ENCODE measurements at places on chromosomes 7 and 10. TPM values are rescaled to one million over a fixed set of nuclear protein-coding genes. Genes with fewer than 3 reads are reported as not detected.

The RADIL gene
- not detected for polyA plus RNA-seq

The COL26A1 gene
- polyA plus RNA-seq, result not detected

DNA sequence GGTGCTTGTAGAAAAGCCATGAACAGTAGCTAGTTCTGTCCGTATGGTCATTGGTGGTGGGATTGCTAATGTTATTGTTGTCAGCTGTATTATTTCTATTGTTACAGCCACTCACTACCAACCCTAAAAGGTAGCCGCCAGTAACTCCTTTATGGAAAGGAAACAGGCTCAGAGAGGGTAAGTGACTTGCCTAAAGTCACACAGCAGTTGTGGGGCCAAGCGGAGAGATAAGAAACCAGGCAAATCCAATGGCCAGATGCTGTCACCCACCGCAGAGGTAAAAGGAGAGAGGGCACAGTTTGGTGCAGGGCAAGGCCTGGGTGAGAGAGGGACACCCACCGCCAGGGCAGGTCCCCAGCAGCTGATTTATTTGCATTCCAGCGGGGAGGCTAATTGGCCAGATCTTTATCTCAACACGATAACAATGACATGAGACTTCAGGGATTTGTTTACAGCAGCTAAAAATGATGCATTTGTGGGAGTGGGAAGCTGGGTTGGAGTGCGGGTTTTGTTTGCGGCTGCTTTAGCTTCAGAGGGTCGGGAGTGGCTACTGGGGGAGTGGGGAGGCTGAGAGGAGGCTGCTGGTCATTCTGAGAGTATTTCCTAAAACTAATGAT, 8.6 kb upstream of the NKX2-3 start:
- no peak for DNase-seq
- H3K4me3 ChIP-seq, result no peak overlapping the region
- H3K27ac ChIP-seq, result no peak overlapping the region

DNA sequence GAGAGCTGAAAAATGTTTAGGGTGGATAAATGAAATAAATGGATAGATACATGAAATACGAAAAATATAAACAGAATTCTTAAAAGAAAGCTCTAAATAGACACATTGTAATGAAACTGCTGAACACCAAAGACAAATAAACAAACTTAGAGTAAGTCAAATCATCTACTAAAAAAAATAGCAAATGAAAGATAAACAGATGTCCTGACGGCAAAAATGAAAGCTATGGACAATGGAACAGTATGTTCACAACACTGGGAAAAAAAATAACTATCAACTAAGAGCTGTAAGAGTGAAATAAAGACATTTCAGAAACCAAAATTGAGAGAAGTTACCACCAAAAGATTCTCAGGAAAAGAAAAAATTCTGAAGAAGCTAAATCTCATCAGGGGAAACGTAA, 106.1 kb downstream of the SGMS1 start:
- H3K4me1 ChIP-seq, result peaks cover 12% of the 10 kb centered on the region
- no peaks in the 10 kb centered on the region for H3K36me3 ChIP-seq
- H3K27me3 ChIP-seq, result no peaks in the 10 kb centered on the region
- no peak overlapping the region for H3K4me3 ChIP-seq

DNA sequence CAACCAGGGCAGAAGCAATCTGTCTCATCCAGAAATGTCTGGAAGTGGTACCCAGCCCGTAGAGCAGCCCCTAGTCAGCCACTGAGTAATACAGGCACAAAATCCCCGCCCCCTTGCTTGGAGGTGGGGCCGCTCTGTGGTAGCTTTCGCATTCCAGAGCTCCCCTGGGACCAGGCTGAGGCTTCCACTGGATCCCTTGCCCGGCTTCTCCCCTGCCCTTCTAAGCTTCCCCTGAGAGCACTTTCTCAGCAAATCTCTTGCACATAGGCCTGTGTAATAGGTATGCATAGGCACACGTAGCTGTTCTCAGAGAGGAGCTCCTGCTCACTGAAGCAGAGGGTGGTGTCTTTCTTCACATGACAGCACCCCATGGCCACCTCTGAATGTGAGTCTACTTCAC, 144.2 kb downstream of the BMS1 start:
- H3K27me3 ChIP-seq, result no peaks in the 10 kb centered on the region
- H3K36me3 ChIP-seq, result no peaks in the 10 kb centered on the region
- DNase-seq, result no peak
- no peak overlapping the region for H3K4me3 ChIP-seq
- H3K27ac ChIP-seq, result no peak overlapping the region

- H3K4me3 ChIP-seq, result no peak overlapping the region
- no peaks in the 10 kb centered on the region for H3K27me3 ChIP-seq
- H3K4me1 ChIP-seq, result no peaks in the 10 kb centered on the region
- no peaks in the 10 kb centered on the region for H3K36me3 ChIP-seq
These were observed 499.6 kb upstream of the ADARB2 start for GRCh38 chr10:2236876-2237275.

DNA sequence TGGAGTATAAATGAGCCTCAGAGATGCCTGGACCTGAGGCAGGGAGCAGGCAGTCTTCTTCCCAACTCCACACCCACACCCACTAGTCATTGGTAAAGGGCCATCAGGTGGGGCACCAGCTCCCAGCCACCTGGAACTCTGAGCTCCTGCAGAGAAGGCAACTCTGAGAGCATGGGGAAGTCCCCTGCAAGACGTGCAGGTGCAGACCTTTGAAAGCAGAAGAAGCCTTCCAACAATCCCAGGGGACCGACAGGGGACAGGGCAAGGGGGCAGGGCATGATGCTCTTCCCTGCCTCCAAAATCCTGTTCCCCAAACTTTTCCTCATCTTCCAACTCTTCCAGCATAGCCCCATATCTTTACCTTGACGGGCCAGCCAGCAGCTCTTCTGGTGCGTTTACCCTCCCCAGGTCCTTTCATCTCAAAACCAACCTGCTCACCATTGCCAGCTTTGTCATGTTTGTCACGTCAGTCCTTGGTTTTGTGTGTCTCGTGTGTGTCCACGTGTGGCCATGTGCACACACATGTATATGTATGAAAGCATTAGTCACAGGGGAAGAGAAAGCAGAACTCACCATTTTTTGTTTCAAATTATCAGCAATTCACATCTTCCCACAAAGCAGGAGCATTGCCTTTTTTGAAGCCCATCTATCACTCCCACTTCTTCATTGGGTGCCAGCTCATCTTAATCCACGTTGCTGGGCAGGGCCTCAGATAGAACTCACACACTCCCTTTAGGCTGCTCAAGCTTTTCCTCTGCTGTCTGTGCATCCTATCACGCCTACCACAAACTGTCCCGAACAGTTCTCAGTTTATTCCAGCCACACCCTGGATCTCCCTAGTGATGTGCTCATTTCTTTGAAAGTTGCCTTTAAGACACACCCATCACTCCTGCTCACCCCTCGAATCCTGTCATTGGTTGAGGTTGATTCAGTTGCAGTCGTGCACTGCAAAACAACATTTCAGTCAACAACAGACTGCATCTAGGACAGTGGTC, 41.0 kb upstream of the AMPH start:
- no peak overlapping the region for H3K27ac ChIP-seq
- H3K4me3 ChIP-seq, result no peak overlapping the region
- no peaks in the 10 kb centered on the region for H3K4me1 ChIP-seq
- no peaks in the 10 kb centered on the region for H3K36me3 ChIP-seq
- H3K27me3 ChIP-seq, result no peaks in the 10 kb centered on the region
- DNase-seq, result no peak

- no peak overlapping the region for H3K27ac ChIP-seq
- H3K4me3 ChIP-seq, result no peak overlapping the region
- H3K36me3 ChIP-seq, result no peaks in the 10 kb centered on the region
These were observed 604.4 kb upstream of the LRRN3 start for GRCh38 chr7:110486549-110486948.

DNA sequence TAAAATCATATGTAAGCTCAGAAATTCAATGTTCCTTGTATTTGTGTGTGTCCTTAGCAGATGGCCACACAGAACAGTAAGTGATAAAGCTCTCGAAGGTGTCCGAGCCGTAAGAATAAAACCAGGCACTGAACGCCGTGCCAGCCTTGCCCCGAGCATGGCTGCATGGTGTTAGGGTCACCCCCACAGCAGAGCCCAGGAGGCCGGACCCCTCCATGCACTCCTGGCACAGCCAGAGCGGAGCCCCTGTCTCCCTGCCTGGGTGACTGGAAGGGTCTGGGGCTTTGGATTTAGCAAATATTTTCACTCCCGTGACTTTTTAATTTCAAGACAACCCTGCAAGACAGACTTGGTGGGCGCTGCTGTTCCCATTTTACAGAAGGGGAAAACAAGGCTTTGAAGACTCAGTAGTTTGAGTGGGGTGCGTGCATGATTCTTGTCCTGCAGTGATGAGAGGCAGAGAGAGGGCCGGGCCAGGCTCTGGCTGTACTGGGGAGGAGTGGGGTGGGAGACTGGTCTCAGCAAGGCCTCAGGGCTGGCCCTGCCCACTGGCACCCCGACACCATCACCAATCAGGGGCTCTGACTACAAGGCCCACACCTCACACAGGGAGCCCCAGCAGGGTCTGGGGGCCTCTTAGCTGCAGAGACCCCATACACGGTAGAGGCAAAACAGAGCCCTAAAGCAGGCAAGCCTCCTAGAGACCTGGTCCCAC, 39.4 kb downstream of the VIPR2 start:
- no peak overlapping the region for H3K27ac ChIP-seq
- no peaks in the 10 kb centered on the region for H3K27me3 ChIP-seq
- H3K4me1 ChIP-seq, result no peaks in the 10 kb centered on the region
- H3K4me3 ChIP-seq, result no peak overlapping the region
- DNase-seq, result peak; percentile 42

DNA sequence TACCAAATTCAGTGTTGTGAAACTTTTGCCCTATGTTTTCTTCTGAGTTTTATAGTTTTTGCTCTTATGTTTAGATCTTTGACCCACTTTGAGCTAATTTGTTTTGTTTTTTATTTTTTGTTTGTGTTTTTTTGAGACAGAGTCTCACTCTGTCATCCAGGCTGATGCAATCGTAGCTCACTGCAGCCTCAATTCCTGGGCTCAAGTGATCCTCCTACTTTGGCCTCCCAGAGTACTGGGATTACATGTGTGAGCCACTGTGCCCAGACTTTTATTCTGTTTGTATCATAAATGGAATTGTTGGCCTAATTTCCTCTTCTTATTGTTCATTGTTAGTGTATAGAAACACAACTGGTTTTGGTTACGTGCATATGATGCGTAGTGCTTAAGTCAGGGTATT, 43.2 kb upstream of the ZMIZ2 start:
- no peaks in the 10 kb centered on the region for H3K4me1 ChIP-seq
- no peak overlapping the region for H3K27ac ChIP-seq
- H3K36me3 ChIP-seq, result peaks cover 10% of the 10 kb centered on the region
- no peak for DNase-seq
- H3K4me3 ChIP-seq, result no peak overlapping the region

DNA sequence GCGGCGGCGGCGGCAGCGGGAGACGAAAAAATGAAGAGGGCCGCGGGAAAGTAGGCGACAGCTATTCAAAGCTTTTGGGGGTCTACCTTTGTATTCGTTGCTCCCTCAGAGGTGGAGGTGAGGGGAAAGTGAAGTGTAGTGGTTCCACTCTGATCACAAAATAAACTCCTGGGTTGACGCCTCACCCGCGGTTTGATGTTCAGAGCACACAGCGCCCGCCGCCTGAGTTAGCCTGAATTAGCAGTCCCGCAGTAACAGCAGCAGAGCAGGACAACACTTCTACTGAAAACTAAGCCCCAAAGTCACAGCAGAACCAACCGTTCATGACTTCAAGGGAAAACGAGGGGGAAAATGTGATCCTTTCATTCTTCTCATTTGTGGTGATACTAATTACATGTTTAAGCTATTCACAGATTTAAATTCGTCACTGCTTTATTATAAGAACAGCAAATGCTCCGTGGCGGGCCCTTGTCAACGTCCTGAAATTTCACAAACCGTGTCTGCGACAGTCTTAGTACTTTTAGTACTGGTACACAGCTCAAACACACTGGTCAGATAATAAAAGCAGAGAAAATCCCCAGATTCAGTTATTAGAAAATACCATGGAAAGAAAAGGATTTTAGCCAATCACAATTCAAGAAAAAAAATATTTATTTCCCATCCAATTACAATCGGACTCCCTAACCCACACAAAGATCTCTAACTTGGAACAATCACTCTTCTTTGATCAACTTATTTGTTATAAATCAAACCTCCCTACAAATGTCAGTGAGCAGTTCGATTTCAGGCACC, 563 bp upstream of the JMJD1C start:
- no peaks in the 10 kb centered on the region for H3K4me1 ChIP-seq
- H3K27ac ChIP-seq, result peak overlapping the region; percentile 81
- H3K4me3 ChIP-seq, result peak overlapping the region; percentile 77
- no peaks in the 10 kb centered on the region for H3K27me3 ChIP-seq
- no peak for DNase-seq
- no peaks in the 10 kb centered on the region for H3K36me3 ChIP-seq

GRCh38 chr7:93298671-93299070, 66.5 kb downstream of the VPS50 start:
- peaks cover 5% of the 10 kb centered on the region for H3K36me3 ChIP-seq
- H3K4me1 ChIP-seq, result no peaks in the 10 kb centered on the region
- no peak overlapping the region for H3K27ac ChIP-seq
- no peaks in the 10 kb centered on the region for H3K27me3 ChIP-seq

- no peak for DNase-seq
- no peaks in the 10 kb centered on the region for H3K27me3 ChIP-seq
- H3K4me1 ChIP-seq, result no peaks in the 10 kb centered on the region
- H3K27ac ChIP-seq, result no peak overlapping the region
- no peak overlapping the region for H3K4me3 ChIP-seq
- peaks cover 16% of the 10 kb centered on the region for H3K36me3 ChIP-seq
These were observed 15.5 kb downstream of the LOXL4 start for GRCh38 chr10:98252464-98252863.

DNA sequence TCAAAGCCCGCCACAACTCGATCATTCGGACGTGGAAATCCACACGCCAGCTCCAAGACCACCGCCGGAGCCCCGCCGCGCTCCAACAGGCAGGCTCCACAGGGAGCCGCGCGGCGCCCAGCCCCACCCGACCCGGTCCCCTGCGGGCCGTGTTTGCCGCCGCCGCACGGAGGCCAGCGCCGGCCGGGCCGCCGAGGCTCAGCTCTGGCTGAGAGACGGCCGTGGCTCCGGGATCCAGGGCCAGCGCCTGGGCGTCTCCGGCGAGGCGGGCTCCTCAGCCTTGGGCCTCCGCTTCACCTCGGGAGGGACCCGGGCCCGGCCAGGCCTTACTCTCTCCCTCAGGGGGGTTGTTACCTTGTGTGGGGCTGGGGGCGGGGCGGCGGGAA, 333 bp downstream of the SMNDC1 start:
- H3K4me3 ChIP-seq, result peak overlapping the region; percentile 70
- H3K27me3 ChIP-seq, result no peaks in the 10 kb centered on the region
- DNase-seq, result no peak
- H3K27ac ChIP-seq, result peak overlapping the region; percentile 80
- peaks cover 31% of the 10 kb centered on the region for H3K36me3 ChIP-seq

DNA sequence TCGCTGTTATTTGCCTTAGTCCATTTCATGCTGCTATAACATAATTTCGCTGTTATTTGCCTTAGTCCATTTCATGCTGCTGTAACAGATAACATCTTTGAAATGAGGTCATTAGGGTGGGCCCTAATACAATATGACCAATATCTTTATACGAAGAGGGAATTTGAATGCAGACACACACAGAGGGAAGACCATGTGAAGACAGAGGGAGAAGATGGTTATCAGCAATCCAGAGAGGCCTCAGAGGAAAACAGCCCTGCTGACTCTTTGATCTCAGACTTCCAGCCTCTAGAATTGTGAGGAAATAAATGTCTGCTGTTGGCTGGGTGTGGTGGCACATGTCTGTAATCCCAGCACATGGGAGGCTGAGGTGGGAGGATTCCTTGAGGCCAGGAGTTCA, 404.9 kb downstream of the TYW1 start:
- no peak overlapping the region for H3K27ac ChIP-seq
- no peaks in the 10 kb centered on the region for H3K27me3 ChIP-seq
- no peaks in the 10 kb centered on the region for H3K4me1 ChIP-seq
- H3K4me3 ChIP-seq, result no peak overlapping the region

- no peaks in the 10 kb centered on the region for H3K4me1 ChIP-seq
- no peaks in the 10 kb centered on the region for H3K36me3 ChIP-seq
- H3K27me3 ChIP-seq, result no peaks in the 10 kb centered on the region
- no peak for DNase-seq
These were observed 71.7 kb downstream of the GNAT3 start for GRCh38 chr7:80439894-80440821.

All from CD8-positive, alpha-beta memory T cell (primary cell).